IMR-90 (cell line): ENCODE measurements at places on chromosomes 12 and 14. TPM values are rescaled to one million over a fixed set of nuclear protein-coding genes. Genes with fewer than 3 reads are reported as not detected.

GRCh38 chr12:2461645-2462044, 333.1 kb upstream of the FKBP4 start:
- H3K27me3 ChIP-seq, result peaks cover 2% of the 10 kb centered on the region
- no peaks in the 10 kb centered on the region for H3K4me1 ChIP-seq
- H3K36me3 ChIP-seq, result peaks cover 21% of the 10 kb centered on the region
- no peak for DNase-seq

DNA sequence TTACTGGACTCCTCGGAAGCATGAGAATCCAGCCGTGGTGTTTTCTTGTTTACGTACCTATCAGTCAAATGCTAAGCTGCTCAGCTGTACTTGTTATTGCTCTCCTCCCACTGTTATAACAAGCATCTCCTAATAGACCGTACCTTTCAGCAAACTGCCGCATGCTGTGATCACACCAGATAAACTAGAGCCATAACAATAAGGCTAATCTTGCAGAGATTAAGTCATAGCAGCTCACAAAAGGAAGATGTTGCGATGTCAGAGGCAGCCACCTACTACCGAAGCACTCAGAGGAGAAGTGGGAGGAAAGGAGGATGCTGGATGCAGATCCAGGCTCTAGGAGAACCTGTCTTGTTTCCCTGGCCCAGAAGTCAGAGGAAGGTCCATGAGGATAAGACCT, 196.0 kb downstream of the GALC start:
- no peak overlapping the region for H3K4me3 ChIP-seq
- no peak for DNase-seq
- H3K36me3 ChIP-seq, result no peaks in the 10 kb centered on the region
- no peaks in the 10 kb centered on the region for H3K4me1 ChIP-seq

- no peak overlapping the region for H3K27ac ChIP-seq
- H3K36me3 ChIP-seq, result no peaks in the 10 kb centered on the region
- H3K27me3 ChIP-seq, result no peaks in the 10 kb centered on the region
- H3K4me1 ChIP-seq, result peaks cover 2% of the 10 kb centered on the region; the same call in 1 of the 2 replicates
- DNase-seq, result no peak
These were observed 32.7 kb downstream of the CFAP54 start for GRCh38 chr12:96521895-96522682.

- peaks cover 8% of the 10 kb centered on the region for H3K4me1 ChIP-seq
- H3K36me3 ChIP-seq, result no peaks in the 10 kb centered on the region
- H3K27me3 ChIP-seq, result no peaks in the 10 kb centered on the region
- H3K4me3 ChIP-seq, result no peak overlapping the region
These were observed 35.3 kb downstream of the MAP1LC3B2 start for GRCh38 chr12:116594325-116595038.

GRCh38 chr12:50101663-50102062, 2.1 kb upstream of the GPD1 start:
- H3K4me3 ChIP-seq, result no peak overlapping the region
- H3K4me1 ChIP-seq, result no peaks in the 10 kb centered on the region
- peaks cover 35% of the 10 kb centered on the region for H3K36me3 ChIP-seq

SLC2A13 gene
- 3.9 and 5.8 TPM in 2 replicates for total RNA-seq

- no peaks in the 10 kb centered on the region for H3K27me3 ChIP-seq
- H3K4me1 ChIP-seq, result peaks cover 7% of the 10 kb centered on the region
- H3K27ac ChIP-seq, result peak overlapping the region; percentile 98
- peaks cover 2% of the 10 kb centered on the region for H3K36me3 ChIP-seq
- H3K4me3 ChIP-seq, result peak overlapping the region; percentile 93
These were observed 662 bp upstream of the ATP2A2 start for GRCh38 chr12:110280392-110280778.

DNA sequence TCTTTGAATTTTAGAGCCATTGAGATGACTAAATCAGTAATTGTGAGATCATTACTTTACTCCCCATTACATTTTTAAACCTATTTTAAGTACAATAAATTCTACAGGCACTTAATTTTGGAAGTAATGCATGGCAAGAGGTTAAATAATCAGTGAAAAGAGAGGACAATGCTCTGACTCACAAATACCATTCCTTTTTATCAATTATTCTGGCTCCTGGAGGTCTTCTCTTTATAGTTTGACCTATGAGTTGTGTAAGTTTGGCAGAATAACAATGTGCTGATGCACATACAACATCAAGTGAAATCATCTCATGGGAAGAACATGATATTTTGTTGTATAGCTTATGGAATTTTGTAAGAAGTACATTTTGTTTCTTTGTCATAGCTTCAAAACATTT, 166.7 kb downstream of the TMTC3 start:
- H3K27me3 ChIP-seq, result no peaks in the 10 kb centered on the region
- peak; percentile 95 for DNase-seq
- no peak overlapping the region for H3K27ac ChIP-seq
